Uterus (tissue), 4 donors: ENCODE measurements at places on chromosomes 4 and X. TPM values are rescaled to one million over a fixed set of nuclear protein-coding genes. Genes with fewer than 3 reads are reported as not detected.

- no peaks in the 10 kb centered on the region for H3K4me1 ChIP-seq
- H3K36me3 ChIP-seq, result no peaks in the 10 kb centered on the region
Observed at GRCh38 chr4:144899393-144899792, 198.6 kb downstream of the ANAPC10 start.

DNA sequence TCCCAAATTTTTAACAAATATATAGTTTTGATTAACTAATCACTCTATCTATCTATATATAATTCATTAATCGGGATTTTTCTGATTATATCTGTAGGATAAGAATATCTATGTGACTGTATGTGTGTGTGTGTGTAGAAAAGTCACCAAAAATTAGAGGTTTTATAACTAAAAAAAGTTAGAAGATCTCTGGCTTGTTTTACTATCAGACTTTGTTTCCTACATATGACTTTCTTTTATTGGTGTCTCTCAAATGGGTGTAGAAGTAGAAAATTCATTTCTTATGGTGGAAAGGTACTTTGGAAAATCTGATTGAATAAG is 26.7 kb upstream of the TMPRSS11D start:
- H3K27me3 ChIP-seq, result no peaks in the 10 kb centered on the region
- no peaks in the 10 kb centered on the region for H3K4me1 ChIP-seq
- H3K4me3 ChIP-seq, result no peak overlapping the region
- H3K27ac ChIP-seq, result no peak overlapping the region
- H3K36me3 ChIP-seq, result no peaks in the 10 kb centered on the region

GRCh38 chr4:61648264-61648663 is 448.1 kb downstream of the ADGRL3 start:
- no peaks in the 10 kb centered on the region for H3K36me3 ChIP-seq
- H3K4me1 ChIP-seq, result no peaks in the 10 kb centered on the region
- H3K4me3 ChIP-seq, result no peak overlapping the region
- H3K27me3 ChIP-seq, result no peaks in the 10 kb centered on the region

GRCh38 chrX:103464072-103464773 is 55.1 kb downstream of the RAB40A start:
- no peaks in the 10 kb centered on the region for H3K36me3 ChIP-seq
- H3K27ac ChIP-seq, result peak overlapping the region; percentile 29
- peak; percentile 21 for DNase-seq
- H3K4me1 ChIP-seq, result no peaks in the 10 kb centered on the region

DNA sequence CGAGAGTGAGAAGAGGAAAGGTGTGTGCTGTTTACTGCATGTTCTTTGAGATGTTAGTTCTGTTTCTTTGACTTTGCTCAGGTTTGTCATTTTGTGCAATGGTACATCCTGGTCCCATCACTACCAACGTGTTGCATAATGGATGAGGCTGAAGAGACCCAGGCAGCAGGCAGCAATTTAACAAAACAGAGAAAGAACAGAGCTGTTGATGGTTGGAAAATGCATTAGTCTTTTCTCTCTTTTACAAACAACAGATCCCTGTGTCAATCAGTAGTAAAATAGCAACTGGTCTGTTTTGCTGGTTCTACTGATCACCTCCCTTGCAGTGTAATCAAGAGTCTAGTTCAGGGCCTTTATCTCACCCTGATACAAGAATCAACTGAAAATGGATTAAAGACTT is 64.8 kb upstream of the LIMCH1 start:
- no peaks in the 10 kb centered on the region for H3K36me3 ChIP-seq
- no peak overlapping the region for H3K27ac ChIP-seq
- H3K4me1 ChIP-seq, result no peaks in the 10 kb centered on the region

DNA sequence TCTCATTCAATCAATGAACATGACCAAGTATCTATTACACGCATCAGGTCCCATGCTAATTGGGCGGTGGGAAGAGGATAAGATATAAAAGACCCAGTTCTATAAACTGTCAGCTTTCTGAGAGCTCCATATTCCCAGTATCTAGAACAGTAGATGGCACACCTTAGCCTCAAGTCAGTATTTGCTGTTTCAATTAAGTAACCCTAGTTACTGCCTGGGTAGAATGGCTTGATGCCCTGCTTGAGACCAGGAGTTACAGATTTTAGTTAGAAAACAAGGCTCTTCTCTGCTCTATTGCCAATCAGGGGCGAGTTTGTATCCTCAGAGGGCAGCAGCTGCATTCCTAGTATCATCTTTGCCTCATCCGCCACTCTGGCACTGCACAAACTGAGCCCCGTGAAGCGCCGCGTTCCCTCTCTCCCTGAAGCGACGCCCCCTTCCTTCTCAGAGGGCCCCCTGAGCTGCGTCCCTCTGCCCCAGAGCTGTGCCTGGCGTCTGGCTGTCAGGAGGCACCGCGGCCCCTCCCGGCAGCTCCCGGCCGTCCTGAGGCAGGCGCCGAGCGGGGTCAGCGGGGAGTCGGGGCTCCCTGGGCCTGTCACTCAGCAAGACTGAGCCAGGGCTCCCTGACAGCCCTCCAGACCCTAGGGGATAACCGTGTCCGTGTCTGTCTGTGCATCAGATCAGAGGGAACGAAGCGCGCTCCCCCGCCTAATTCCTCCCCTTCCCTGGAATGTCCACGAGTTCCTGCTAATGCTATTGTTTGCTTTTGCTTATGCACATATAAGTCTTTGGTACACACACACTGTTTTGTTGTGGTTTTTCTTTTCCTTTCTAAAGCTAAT is 212.4 kb upstream of the TTC29 start:
- no peaks in the 10 kb centered on the region for H3K27me3 ChIP-seq
- no peaks in the 10 kb centered on the region for H3K36me3 ChIP-seq
- H3K4me1 ChIP-seq, result no peaks in the 10 kb centered on the region
- peak overlapping the region; percentile 45 for H3K4me3 ChIP-seq
- peak overlapping the region; percentile 83 for H3K27ac ChIP-seq
- DNase-seq, result peak; percentile 28

- no peak overlapping the region for H3K4me3 ChIP-seq
- H3K27ac ChIP-seq, result no peak overlapping the region
- no peaks in the 10 kb centered on the region for H3K36me3 ChIP-seq
- no peaks in the 10 kb centered on the region for H3K4me1 ChIP-seq
Observed at GRCh38 chr4:101211146-101211553, 136.2 kb downstream of the PPP3CA start.

DNA sequence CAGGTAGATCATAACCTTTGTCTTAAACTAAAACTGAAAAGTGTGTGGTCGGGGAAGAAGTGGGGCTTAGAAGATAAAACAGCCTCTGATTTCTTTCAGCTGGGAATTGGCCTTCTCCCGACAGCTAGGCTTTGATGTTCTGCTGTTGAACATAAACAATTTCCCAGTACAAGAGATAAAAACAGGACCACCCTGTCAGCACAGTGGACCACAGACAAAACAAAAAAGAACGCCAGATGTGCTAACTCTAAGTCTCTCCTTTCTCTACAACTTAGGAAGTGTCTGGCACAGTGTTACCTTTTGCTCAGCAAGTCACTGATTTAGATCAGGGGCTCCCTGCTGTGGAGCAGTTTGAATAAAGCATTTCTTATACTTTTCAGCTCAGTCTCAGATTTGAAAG is 87.5 kb upstream of the UXT start:
- H3K4me1 ChIP-seq, result no peaks in the 10 kb centered on the region
- no peak for DNase-seq
- no peak overlapping the region for H3K27ac ChIP-seq

GRCh38 chr4:153538487-153539357 is 72.6 kb downstream of the TMEM131L start:
- H3K36me3 ChIP-seq, result no peaks in the 10 kb centered on the region

DNA sequence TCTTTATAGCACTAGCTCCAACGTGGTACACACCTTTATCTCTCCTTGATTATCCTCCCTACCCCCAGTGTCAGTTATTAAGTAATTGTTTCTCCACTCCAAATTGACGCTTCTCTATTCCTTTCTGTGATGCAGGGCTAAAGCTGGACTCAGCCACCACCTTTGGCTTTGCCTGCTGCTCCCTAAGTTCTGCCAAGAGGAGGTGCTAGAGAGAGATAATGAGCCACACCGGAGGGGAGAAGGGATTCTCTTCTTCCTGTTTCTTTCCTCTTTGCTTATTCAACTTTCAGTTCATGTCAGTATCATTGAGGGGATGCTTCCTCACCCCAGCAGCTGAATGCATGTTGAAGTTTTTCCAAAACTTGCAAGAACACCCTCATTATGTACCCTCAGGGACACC is 176.5 kb downstream of the GBA3 start:
- H3K27me3 ChIP-seq, result no peaks in the 10 kb centered on the region
- no peaks in the 10 kb centered on the region for H3K4me1 ChIP-seq
- no peak for DNase-seq
- no peak overlapping the region for H3K4me3 ChIP-seq
- no peak overlapping the region for H3K27ac ChIP-seq

HS6ST2 gene
- 0.77 TPM for total RNA-seq

GRIPAP1 gene
- 20.3 TPM for total RNA-seq

HELT gene
- total RNA-seq, result not detected

DNA sequence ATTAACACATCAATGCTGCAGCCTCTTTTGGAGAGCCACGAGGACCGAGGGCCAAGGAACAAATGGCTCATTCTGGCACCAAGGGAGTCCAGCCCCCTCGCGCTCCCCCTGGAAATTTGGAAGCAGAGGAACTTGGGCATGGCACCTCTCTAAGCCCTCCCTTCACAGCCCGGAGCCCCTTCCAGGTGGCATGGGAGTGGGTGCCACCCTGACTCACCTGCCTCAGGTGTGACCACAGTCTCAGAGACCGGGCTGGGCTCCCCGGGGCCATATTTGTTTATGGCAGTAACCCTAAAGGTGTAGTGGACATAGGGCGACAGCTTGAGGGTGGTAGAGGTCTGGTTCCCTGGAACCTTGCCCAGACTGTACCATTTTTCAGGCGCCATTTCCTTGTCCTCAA is 18.8 kb downstream of the L1CAM start:
- no peaks in the 10 kb centered on the region for H3K36me3 ChIP-seq
- DNase-seq, result no peak
- no peak overlapping the region for H3K27ac ChIP-seq
- no peaks in the 10 kb centered on the region for H3K4me1 ChIP-seq

DNA sequence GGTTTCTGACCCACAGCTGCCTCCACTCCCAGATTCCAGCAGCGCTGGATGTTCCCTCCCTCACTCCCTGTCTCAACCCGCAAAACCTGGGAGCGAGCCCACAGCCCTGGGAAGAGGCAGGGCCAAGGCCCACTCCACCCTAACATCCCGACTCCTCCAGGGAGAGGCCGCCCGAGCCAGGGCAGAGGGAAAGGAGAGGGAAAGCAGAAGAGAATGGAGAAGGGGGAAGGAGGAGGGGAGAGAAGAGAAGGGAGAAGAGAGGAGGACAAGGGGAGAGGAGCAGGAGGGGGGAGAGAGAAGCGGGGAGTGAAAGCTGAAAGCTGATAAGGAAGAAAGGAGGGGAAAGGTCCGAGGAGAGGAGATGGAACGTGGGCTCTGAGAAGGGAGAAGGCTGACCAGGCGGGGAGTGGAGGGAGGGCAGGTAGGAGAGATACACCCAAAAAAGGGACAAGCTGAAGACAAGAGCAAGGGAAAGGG is 120.2 kb upstream of the PJA1 start:
- H3K4me3 ChIP-seq, result peak overlapping the region; percentile 33
- H3K27ac ChIP-seq, result peak overlapping the region; percentile 70
- no peaks in the 10 kb centered on the region for H3K36me3 ChIP-seq
- peaks cover 4% of the 10 kb centered on the region for H3K4me1 ChIP-seq
- DNase-seq, result peak; percentile 82

SSX4B gene
- total RNA-seq, result not detected

DNA sequence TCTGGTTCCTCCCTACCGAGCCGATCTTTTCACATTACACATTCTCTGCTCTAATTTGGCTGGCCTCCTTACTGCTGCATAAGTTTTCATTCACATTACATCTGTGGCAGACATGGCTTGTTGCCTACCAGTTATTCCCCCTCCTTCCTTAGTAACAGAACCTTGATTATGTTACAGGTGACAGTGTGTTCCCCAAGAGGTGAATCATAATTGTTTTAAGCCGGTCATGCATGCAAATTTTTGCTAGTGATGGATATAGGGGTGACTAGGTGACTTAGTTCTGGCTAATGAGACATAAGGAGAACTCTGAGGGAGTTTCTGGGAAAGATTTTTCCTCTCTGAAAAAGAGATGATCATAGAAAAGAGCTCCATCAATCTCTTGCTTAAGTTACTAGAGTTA is 8.4 kb upstream of the LAMP2 start:
- H3K4me1 ChIP-seq, result no peaks in the 10 kb centered on the region
- H3K4me3 ChIP-seq, result no peak overlapping the region
- no peaks in the 10 kb centered on the region for H3K27me3 ChIP-seq
- no peak for DNase-seq
- no peak overlapping the region for H3K27ac ChIP-seq
- no peaks in the 10 kb centered on the region for H3K36me3 ChIP-seq

DNA sequence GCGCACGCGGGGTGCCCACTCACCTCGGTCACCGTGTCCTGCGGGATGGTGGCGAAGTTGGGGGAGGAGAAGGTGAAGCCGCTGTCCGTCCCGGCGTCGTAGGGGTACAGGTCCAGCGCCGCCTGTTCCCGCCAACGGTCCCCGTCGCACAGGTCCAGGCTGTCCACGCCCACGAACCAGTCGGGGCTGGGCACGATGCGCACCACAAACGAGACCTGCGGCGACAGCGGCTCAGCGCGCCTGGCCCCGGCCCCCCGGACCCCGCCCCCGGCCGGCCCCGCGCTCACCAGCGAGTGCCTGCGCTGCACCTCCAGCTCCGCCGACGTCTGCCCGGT is 1.4 kb downstream of the SPON2 start:
- H3K4me1 ChIP-seq, result peaks cover 19% of the 10 kb centered on the region
- no peaks in the 10 kb centered on the region for H3K27me3 ChIP-seq
- peak overlapping the region; percentile 94 for H3K27ac ChIP-seq
- no peaks in the 10 kb centered on the region for H3K36me3 ChIP-seq
- DNase-seq, result no peak

USP51 gene
- total RNA-seq, result 0.26 TPM

HERC3 gene
- total RNA-seq, result 20.6 TPM

GRCh38 chrX:106510713-106511403 is 100.9 kb upstream of the RADX start:
- no peak overlapping the region for H3K27ac ChIP-seq
- no peaks in the 10 kb centered on the region for H3K4me1 ChIP-seq
- H3K36me3 ChIP-seq, result no peaks in the 10 kb centered on the region
- H3K27me3 ChIP-seq, result peaks cover 7% of the 10 kb centered on the region
- H3K4me3 ChIP-seq, result no peak overlapping the region
- no peak for DNase-seq

DNA sequence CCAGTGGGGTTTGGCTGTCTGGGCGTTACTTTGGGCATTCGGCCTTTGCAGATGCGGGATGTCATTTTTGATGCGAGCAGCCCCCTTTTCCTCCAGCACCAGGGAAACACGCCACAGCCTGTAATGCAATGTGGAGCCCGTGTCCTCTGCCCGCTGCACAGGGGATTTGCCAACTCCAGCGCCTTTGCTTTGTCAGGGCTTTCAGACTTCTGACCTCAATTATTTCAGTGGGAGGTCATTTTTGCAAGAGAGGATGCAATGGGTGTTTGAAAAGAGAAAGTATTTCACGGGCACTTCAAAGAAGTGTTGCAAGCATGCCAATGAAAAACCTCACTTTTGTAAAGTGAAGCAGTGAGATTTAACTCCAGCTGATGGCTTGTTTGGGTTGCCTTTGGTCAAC is 11.5 kb downstream of the CLCN4 start:
- no peaks in the 10 kb centered on the region for H3K27me3 ChIP-seq
- no peaks in the 10 kb centered on the region for H3K4me1 ChIP-seq
- no peak overlapping the region for H3K27ac ChIP-seq
- DNase-seq, result no peak
- no peaks in the 10 kb centered on the region for H3K36me3 ChIP-seq

GPC4 gene
- total RNA-seq, result 9.3 TPM

FAM47A gene
- not detected for total RNA-seq

GRCh38 chr4:133186210-133186609 is 37.1 kb downstream of the PCDH10 start:
- H3K27me3 ChIP-seq, result no peaks in the 10 kb centered on the region
- H3K4me3 ChIP-seq, result no peak overlapping the region
- no peak overlapping the region for H3K27ac ChIP-seq
- DNase-seq, result no peak
